ENCODE measurements at places on chromosomes 4 and X.

DNA sequence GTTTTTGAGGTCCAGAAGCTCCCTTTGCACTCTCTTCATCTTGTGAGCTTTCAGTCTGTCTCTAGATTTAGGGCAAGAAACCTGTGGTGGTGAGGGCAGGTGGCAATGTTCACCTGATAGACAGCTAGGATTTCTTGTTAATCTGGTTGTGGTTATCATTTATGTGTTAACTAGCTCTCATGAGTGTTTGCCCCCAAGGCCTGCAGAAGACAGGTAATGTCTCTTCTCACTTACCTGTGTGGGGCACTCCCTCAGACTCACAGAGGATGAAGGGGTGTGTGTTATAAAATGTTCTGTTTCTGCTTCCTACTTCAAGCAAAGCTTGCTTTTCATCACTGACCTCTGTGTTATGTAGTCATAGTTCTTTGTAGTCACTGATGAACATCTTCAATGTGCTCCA is 17.8 kb downstream of the EGF start:
- no peak for DNase-seq

DNA sequence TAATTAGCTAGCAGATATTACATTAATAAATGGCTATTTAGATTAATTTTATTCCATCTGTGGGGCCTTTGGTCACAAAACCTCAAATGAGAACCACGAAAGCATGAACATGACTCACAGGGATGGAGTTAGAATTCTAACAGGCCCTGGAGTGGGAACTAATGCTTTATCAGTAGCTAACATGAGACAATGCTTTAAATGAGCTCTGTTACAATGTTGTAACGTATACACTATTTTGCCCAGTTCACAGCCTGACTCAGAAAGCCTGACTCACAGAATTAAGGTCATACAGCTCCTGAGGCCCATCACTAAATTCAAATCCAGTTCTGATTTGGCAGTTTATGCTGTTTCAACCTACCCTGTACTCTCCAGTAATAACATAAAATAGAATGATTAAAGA is 23.2 kb downstream of the VEGFC start:
- DNase-seq = no peak

DNA sequence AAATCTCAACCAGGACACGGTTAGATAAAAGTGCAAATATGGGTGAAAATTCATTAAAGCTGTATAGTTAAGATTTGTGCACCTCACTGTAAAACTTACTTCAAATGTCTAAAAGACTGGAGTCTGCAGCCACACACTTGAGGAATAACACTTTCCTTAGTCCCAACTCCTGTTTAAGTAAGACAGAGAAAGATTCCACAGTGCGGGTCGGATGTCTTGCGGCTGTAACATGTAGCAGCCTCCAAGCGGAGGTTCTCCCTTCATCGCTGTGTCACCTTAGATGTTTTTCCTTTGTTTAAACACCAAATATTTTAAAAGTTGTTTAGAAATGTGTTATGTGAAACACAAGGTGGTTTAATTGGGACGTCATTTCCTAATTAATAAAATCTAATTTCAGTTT is 905 bp upstream of the MAEA start:
- DNase-seq = no peak

- DNase-seq = no peak
Measured at GRCh38 chr4:110977554-110977953, 354.7 kb upstream of the PITX2 start.

DNA sequence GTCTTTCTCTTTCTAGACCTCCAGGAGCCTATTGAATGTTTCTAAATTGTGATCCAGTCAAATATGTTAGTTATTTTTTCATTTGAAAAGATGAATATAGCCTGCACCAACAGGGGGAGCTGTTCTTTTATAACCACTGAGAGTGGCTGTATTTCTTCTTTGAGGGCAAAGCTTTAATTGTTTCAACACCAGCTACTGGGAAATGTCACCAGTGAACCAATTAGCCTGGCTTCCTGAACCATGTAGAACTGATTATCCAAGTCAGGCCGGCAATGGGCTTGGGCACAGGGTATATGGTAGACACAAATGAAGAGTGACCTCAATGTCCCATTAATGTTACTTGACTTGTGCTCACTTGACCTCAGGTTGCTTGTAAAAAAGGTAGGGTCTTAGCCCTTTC is 4.8 kb upstream of the DAPP1 start:
- DNase-seq = peak; percentile 75

DNA sequence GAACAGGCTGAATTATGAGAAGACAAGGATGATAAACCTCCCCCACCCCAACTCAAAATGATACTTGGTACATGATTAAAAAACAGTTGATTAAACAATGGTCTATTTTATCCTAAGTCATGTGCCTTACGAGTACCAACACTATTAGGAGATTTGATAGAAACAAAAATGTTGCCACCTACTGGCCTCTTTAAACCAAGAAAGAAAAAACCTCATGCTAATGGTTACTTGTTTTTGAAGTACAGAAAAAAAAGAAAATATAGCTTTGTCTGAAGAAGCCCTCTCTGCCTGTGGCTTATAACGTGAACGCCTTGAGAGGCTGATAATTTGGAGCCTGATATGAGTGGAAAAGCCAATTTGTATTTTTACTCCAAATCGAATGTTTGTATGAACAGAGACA is 538.2 kb downstream of the DMD start:
- DNase-seq = no peak

- no peak for DNase-seq
Measured at GRCh38 chrX:137847376-137847775, 281.4 kb downstream of the ZIC3 start.

DNA sequence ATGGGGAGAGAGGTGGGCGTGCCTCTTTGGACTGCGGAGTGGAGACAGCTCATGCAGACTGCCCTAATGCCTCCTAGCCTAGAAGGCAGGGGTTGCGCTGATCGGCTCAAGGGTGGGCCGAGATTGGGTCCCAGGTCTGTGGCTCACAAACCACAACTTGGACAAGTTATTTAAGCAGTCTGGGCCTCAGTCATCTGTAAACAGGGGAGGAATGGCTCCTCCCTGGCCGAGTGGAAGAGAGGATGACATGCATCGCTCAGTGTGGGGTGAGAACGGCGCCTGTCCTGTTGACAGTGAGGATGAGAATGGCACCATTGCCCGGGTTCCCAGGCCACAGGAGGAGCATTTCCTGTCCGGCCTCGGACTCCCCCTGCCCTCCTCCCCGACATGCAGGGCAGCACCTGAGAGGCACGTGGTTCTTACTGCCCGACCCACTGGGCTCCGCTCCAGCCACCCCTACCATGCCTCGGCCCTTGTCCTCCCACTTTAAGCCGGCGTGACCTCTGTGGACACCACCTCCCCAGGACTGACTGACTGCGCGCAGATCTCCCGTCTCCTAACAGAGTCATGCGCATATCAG is 40.3 kb upstream of the GRPEL1 start:
- no peak for DNase-seq

GRCh38 chrX:46169808-46170207 is 375.4 kb downstream of the ZNF674 start:
- no peak for DNase-seq

DNA sequence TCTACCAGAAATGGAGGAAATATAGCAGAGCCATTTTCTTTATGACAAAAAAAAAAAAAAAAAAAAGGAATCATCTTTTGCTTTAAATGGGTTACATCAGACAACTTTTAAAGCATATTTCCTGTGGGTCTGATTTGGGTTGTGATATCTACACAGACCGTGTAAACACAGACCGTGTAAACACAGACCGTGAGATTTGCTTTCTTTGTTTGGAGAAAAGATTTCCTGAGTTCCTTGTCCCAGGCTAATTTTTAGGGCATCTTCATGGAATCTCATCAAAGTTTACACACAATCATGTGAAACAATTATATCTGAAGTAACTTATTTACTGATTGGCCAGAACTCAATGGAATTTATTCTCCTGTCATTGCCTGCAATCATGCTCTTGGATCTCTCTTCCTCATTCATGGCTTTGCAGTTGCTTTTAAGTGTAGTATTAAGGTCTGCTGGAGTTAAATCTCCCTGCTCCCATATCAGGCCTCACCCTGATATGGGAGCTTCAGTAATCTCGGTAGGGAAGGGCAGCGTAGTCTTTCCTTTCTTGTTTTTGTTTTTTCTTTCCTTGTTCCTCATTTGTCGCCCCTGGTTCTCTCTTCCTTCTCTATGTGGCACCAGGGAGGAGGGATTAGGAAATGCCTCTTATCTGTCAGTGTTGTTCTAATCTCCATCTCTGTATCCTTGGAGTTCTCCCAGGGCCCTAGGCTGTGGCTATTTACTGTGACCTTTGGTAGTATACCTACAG is 248.6 kb upstream of the JADE1 start:
- DNase-seq = no peak

DNA sequence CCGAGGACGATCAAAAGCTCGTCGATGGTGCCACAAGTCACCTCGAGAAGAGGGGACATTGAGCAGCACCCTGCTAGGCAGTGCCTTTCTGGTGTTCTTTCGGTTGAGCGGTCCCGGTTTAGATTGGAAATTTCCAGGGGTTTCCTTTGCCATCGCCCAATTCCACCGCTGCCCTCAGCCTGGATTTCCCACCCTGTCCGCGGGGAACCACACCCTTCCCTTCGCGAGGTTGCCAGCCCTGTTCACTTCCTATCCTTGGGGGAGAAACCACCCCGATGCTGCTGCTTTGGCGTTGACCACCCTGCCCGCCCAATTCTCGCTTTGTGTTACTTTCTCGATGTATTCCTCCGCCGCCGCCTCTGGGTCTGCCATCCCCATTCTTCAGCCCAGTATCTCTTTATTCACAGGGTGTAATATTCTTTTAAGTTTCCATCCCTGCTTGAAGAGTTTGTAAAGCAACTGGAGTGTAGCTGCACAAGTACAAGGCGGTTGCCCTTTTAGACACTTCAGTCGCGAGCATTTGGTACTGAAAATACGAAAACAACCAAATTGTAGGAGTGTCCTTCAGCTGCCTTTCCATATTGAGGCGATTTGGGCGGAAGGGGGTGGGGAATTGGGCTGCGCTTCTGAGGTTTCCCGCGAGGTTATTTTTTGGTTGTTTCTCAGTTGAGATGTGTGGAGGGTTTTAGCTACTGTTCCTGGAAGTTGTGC is 1.1 kb downstream of the OGT start:
- DNase-seq = peak; percentile 62

DNA sequence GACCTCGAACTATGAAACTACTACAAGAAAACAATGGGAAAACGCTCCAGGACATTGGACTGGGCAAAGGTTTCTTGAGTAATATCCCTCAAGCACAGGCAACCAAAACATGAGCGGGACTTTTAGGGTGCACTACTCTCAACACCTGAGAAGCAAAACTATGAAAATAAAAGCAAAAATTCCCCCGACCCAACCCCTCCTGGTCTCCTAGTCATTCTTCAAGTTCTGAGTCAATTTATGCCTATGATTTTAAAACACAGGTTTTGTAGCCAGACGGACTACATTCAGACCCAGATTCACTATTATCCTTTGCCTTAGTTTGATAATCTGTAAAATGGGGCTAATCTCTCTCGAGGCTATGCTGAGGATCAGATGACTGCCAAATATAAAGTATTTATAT is 97.0 kb downstream of the SOWAHB start:
- DNase-seq = no peak

DNA sequence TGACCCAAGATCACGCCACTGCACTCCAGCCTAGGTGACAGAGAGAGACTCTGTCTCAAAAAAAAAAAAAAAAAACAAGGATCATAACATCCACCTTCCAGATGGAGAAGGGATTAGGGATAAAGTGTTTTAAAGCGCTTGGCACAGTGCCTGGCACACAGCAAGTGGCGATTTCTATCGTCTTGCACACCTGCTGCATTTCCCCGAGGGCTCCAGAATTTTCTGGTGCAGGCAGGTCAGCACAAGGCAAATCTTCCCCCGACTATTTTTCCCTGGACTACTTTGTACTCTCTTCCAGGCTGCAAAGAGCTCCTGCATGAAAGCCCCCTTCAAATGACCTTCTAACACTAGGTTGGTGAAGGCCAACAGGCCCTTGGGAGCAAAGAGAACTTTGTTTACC is 57.3 kb downstream of the APBB2 start:
- no peak for DNase-seq

GRCh38 chrX:101190736-101191135 is 28.9 kb upstream of the DRP2 start:
- no peak for DNase-seq

DNA sequence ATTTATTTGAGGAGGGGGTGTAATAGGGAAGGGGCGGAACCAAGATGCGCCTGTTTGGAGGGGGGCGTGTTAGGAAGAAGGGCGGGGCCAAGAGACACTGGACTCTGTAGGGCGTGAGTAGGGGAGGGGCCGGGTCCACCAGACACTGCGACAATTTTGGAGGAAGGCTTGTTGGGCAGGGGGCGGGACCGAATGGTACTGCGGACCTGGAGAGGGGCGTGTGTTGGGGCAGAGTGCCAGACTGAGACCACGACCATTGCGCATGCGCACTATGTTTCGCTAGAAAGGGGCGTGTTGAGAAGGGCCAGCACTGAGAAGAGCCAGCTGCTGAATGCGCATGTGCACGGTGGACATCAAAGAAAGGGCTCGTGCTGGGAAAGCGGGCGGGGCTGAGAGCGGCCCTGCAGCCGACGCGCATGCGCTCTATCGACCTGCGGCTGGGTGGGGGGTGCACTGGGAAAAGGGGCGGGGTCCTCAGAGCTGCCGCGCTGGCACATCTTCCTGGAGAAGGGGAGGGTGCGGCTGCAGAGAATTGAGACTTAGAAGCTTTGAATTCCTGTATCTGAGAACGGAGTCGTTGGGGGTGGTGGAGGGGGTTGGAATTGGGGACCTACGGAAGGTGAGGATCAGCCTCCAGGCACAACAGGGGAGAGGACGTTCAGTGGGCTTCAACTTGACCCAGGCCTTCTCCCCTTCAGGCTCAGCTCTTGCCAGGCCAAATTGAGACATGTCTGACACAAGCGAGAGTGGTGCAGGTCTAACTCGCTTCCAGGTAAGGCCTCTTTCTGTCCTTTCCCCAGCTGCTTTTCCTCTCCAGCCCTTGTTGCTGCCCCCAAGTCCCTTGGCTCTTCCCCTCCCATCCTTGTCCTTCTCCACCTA is 1.3 kb downstream of the MAGED2 start:
- DNase-seq = peak; percentile 88

All from stimulated activated CD8-positive, alpha-beta memory T cell treated with anti-CD3 and anti-CD28 coated beads, Interleukin-4, amount 100 ng/mL, for 48 hours (primary cell).